ENCODE measurements at places on chromosomes 4 and X.

DNA sequence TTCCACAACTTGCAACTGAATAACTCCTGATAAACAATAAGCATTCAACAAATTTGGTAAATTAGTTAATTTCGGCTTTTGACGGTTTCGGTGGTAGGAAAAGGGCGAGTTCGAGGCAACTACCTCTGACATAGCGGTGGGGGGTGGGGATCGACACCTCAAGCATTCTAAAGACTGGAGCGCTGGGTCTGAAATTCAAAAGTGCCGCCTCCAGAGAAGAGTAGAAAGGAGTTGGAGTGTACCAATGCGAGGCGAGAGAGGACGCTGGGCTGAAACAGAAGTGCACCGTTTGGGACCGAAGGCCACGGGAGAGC lies 725 bp downstream of the SMC1A start:
- DNase-seq, result no peak

GRCh38 chr4:21901281-21901680 lies 47.3 kb downstream of the KCNIP4 start:
- DNase-seq, result no peak

DNA sequence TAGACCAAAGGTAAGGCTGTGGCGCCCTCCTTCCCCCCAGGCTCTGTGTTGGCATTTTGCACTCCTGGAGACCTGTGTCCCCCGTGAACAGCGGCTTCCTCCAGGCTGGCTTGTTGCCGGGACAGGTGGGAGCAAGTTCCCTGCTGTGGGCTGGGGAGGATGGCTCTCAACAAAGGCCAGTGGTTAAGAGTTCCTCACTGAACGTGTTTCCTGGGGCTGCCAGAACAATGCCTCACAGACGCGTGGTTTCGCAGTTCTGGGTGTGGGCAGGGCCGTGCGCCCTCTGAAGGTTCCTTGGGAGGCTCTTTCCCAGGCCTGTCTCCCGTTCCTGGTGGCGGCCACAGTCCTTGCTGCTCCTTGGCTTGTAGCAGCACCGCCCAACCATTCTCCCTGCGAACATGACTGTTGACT lies 33.4 kb downstream of the NELFA start:
- no peak for DNase-seq

GRCh38 chr4:43898836-43899235 lies 549.8 kb downstream of the KCTD8 start:
- DNase-seq, result no peak

- DNase-seq, result no peak
These were observed 100.9 kb downstream of the CXXC4 start for GRCh38 chr4:104393655-104394324.

DNA sequence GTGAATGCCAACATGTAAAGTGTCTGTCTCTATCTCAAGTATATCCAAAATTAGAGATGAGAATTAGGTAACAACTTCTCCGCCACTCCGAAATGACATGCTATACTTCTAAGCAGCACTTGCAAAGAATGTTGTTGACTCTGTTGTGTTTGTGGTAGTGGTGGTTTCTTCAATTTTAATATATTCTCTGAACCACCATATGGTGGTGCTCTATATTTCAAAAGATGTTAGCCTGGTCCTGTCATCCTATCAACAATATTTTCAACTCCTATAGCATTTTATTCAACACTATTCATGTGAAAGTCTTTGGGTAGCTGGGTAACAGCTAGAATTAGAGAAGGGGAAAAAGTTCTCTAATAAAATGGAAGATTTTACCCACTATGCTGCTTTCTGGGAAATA lies 1622.8 kb upstream of the IGFBP7 start:
- DNase-seq, result no peak

- no peak for DNase-seq
These were observed 355.8 kb upstream of the BOD1L1 start for GRCh38 chr4:13983189-13983790.

DNA sequence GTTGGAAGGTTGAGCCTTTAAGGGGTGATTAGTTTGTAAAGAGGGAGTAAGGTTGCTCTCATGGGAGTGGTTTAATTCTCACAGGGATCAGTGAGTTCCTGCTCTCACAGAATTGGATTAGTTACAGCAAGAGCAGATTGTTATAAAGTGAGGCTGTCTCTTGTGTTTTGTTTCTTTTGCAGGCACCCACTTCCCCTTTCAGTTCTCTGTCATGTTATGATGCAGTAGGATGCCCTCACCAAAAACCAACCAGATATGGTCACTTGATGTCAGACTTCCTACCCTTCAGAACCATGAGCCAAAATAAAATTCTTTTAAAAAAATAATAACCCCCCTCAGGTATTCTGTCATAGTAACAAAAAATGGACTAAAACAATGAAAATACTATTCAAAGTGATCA lies 19.9 kb upstream of the IGSF1 start:
- no peak for DNase-seq

- no peak for DNase-seq
These were observed 23.9 kb downstream of the ARHGAP36 start for GRCh38 chrX:131081772-131082740.

DNA sequence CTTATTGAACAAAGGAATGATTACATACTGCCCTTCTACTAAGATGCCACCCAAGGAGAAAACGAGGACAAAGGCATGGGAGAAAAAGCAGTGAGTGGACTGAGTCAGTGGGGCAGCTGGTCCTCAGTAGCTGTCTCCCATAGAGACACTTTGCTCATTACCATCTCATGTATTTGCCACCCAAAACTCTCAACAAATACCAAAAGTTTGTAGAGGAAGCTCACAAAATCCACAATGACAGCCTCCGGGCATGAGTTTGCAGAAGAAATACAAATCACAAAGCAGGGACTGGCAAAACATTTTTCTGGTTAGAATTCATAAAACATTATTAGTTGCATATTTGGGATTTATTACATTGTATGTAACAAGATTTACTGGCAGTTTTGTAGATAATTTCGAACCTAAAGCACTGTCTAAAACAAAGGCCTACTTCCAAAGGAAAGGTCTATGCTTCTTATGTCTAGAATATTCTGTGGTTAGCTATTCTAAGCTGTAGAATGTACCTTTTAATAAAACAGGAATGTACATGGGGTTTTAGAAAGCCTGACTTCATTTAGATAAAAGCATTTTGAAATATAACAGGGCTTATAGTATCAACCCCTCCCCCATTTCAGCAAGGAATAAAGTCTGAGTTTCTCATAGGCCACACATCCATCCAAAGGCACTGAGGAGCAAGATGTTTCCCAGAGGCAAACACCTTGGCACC lies 17.7 kb downstream of the PCDH18 start:
- no peak for DNase-seq

DNA sequence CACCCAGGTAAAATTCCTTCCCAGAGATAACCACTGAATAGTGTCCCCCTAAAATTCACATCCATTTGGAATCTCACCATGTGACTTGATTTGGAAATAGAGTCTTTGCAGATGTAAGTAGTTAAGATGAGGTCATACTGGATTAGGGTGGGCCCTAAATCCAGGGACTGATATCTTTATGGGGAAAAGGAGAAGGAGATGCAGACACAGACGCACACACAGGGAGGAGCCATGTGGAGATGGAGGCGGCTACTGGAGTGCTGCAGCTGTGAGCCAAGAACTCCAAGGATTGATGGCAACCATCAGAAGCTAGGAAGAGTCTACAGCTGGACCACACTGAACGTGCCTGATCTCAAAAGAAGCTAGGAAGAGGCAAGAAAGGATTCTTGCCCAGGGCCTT lies 96.6 kb upstream of the SRD5A3 start:
- no peak for DNase-seq

- no peak for DNase-seq
These were observed 1381.5 kb upstream of the ADGRL3 start for GRCh38 chr4:59818656-59819055.

DNA sequence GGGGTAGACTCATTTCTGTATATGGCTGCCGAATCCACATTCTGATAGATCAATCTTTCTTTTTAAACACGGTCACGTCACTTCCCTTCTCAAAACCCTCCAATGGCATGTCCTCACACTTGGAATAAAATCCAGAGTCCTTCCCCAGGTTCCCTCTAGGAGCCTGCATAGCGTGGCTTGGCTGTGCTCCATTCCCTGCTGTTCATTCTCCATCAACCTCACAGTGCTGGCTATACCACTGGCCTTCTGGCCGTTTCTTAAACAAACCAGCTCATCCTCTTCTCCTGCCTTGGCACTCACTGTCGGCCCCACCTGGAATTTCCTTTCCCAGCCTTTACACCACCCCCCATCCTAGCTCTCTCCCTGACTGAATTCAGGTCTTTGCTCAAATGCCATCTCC lies 77.1 kb downstream of the RBM47 start:
- DNase-seq, result no peak

Measured in renal pelvis (tissue), 12 donors.